Cerebellum (tissue), 4 donors: ENCODE measurements at places on chromosomes 7 and 10. TPM values are rescaled to one million over a fixed set of nuclear protein-coding genes. Genes with fewer than 3 reads are reported as not detected.

Gene DHX32
- total RNA-seq, result 16.2 TPM

Gene FEZF1
- not detected for total RNA-seq

Gene LRRD1
- 1.7 TPM for total RNA-seq

Gene PHYHIPL
- 38.8 TPM for total RNA-seq

Gene PON3
- total RNA-seq, result 0.36 TPM

Gene ANXA8L1
- not detected for total RNA-seq

Gene DGKI
- total RNA-seq, result 79.2 TPM

Gene LEP
- 0.09 TPM for total RNA-seq

Gene TAS2R4
- 13.2 TPM for total RNA-seq

Gene MMP21
- total RNA-seq, result 0.09 TPM

Gene ELOVL3
- total RNA-seq, result 0.18 TPM

Gene PDE1C
- 122 TPM for total RNA-seq

Gene GIMAP5
- 3.8 TPM for total RNA-seq

Gene AKR1C4
- total RNA-seq, result not detected
